Upper lobe of left lung (tissue), 6 donors: ENCODE measurements at places on chromosomes 2 and 18. TPM values are rescaled to one million over a fixed set of nuclear protein-coding genes. Genes with fewer than 3 reads are reported as not detected.

Gene LIMS3
- total RNA-seq = 2.2 TPM

DNA sequence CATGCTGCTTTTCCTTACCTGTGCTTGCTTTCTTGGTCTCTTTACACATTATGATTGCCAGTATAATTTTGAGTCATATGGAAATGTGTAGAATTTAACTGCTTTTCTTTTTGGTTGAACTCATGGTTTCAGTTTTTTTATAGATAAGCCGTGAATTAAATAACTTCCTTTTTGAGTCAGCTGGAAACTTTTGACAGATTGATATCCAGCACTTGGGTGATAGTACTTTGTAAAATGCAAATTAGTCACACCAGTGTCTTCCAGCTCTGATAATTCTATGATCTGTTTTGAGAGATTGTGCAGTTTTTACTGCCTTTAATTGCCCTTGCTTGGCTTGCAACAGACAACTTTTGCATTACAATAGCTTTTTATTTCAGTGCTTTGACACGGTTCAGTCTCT is 86.4 kb downstream of the NCOA1 start:
- no peak overlapping the region for H3K27ac ChIP-seq
- no peaks in the 10 kb centered on the region for H3K27me3 ChIP-seq
- peaks cover 5% of the 10 kb centered on the region for H3K4me1 ChIP-seq
- no peak for DNase-seq

Gene KCNF1
- not detected for total RNA-seq

DNA sequence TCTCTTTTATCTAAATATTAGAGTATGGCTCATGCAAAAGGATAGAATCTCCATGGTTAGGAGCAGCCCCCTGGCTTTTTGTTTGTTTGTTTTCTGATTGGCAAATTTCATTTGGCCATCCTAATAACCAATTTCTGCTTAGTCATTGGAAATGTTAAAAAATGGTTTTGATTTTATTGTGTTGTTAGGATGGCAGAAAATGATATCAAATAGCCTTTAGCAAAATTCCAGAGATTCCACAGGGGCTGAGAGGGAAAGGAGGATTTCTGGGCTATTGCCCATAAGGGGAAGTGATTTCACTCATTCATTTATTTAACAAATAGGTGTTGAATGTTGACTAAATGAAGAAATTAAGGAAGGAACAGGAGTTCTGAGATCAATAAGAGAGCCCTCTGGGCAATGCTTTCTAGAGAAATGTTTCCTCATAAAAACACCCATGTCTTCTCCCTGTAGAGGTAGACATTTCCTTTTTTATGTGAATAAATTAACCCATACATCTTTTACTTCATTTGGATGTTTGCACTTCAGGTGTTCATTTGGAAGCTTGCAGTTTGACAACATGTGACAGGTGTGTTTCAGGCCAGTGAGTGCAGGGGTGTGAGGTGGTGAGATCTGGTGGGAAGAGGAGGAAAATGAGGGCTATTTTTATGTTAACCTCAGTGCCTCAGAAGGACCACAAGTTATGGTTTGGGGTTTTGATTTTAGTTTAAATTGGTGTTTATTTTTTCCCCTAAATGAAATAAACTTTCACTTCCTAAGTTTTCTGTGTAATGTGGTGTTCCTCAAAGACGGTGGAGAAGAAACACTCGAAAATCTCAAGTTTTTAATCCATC is 61.7 kb upstream of the EPC2 start:
- H3K36me3 ChIP-seq = no peaks in the 10 kb centered on the region
- no peaks in the 10 kb centered on the region for H3K27me3 ChIP-seq
- no peak overlapping the region for H3K4me3 ChIP-seq
- no peak overlapping the region for H3K27ac ChIP-seq
- H3K4me1 ChIP-seq = no peaks in the 10 kb centered on the region
- no peak for DNase-seq

Gene LHCGR
- 0.72 TPM for total RNA-seq

Gene ITGA4
- 30.5 TPM for total RNA-seq

DNA sequence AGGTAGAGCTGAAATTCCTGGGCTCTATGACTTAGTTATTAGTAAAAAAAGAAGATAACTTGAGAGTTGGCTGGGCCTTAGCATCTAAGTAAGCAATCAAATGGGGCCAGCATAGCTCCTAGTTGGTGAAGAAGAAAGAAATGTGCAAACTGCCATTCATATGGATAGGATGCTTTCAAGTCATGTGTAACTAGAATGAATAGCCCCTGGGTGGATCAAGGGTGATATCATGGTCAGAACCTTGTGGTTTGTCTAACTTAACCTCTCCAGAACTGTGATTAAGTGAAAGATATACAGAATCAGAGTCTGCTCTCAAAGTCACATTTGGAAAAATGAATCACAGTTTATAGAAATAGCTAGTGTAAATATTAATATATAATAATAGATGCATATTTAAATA is 198.7 kb upstream of the DTNA start:
- no peak overlapping the region for H3K27ac ChIP-seq
- no peak for DNase-seq
- no peaks in the 10 kb centered on the region for H3K36me3 ChIP-seq
- no peaks in the 10 kb centered on the region for H3K27me3 ChIP-seq
- no peaks in the 10 kb centered on the region for H3K4me1 ChIP-seq

Gene ADGRF3
- not detected for total RNA-seq

GRCh38 chr18:56021136-56021808 is 433.3 kb upstream of the TCF4 start:
- H3K36me3 ChIP-seq = no peaks in the 10 kb centered on the region
- DNase-seq = no peak
- H3K27me3 ChIP-seq = no peaks in the 10 kb centered on the region
- no peak overlapping the region for H3K27ac ChIP-seq
- peaks cover 6% of the 10 kb centered on the region for H3K4me1 ChIP-seq

- DNase-seq = no peak
- H3K4me3 ChIP-seq = no peak overlapping the region
- H3K27ac ChIP-seq = no peak overlapping the region
- H3K27me3 ChIP-seq = no peaks in the 10 kb centered on the region
- no peaks in the 10 kb centered on the region for H3K36me3 ChIP-seq
- no peaks in the 10 kb centered on the region for H3K4me1 ChIP-seq
Measured at GRCh38 chr18:27901424-27902226, 275.3 kb downstream of the CDH2 start.
